ENCODE measurements at places on chromosomes 1 and 21.
A peak's percentile ranks its signal among the peaks of the same experiment; 100 is the strongest.

DNA sequence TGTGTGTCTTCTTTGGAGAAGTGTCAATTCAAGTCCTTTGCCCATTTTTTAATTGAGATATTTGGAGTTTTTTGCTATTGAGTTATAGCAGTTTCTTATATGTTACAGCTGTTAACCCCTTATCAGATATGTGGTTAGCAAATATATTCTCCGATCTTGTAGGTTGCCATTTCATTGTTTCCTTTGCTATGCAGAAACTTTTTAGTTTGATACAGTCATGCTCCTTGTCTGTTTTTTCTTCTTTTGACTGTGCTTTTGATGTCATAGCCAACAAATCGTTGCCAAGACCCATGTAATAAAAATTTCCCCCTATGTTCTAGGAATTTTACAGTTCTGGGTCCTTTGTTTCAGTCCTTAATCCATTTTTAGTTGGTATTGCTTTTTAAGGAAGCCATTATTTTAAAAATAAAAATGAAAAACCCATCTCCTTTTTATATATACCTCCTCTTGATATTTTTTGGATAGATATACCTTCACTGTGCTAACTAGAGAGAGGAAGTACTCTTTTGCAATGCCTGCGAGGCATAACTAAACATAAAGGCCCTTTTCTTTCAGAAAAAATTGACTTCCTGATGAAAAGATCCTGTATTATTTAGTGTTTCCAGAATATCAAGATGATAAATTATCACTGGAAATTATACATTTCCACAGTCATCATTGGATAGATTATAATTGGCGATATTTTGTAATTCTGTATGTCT is 127.8 kb downstream of the HS2ST1 start:
- DNase-seq, result no peak

- DNase-seq, result no peak
Observed at GRCh38 chr1:19775317-19775716, 24.4 kb downstream of the TMCO4 start.

DNA sequence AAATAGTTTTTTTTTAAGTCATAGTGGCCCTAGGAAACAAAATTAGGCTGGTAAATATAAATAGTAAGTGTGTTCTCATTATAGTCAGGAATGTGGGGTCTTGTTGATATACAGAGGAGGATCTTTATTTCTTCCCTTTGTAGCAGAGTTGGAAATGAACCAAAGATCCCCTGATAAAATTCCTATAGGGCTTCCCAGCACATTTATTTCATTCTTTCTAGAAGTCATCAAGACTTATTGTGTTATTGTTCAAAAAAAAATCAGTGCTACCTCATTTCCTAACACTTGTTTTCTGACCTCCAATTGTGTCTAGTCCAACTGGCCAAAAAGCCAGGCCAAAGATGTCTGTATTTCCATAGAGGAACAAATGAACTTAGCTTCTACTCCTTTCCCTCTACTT is 7.6 kb upstream of the PLEKHO1 start:
- DNase-seq, result no peak

GRCh38 chr1:17502326-17502778 is 37.1 kb upstream of the ARHGEF10L start:
- DNase-seq, result peak; percentile 6

DNA sequence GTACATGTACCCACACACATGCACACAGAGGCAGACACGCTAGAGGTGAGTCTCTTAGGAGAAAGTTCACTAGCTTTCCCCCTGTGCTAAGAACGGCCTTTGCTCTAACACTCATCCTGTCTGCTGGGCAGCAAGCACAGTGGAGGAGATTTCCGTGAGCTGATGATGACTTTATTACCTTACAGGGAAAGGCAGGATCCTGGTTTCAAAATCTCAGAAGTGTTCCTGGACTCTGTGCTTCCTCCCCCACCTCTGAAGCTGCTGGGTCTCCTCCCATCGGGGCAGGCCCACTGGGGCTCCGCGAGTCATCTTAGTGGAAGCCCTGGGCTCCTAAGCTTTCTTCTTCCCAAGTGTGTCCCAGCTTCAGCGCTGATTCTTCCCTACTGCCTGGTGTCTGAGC is 2.7 kb downstream of the FAM3B start:
- DNase-seq, result no peak

- no peak for DNase-seq
Observed at GRCh38 chr1:64495878-64496277, 25.9 kb downstream of the CACHD1 start.

DNA sequence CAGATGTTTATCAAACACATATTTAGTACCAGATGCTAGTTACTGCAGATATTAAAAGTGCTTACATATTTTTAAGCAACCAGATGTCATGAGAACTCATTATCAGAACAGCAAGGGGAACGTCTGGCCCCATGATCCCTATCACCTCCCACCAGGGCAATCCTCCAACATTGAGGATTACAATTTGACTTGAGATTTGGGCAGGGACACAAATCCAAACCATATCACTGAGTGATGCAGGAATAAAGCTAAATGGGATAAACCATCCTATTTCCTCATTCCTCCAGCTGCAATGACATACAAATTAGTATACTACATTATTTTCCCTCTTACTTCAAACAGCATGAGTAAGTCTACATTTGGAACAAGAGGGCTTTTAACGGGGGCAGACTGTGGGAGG is 3.1 kb upstream of the KCNK2 start:
- no peak for DNase-seq

GRCh38 chr1:67677930-67678329 is 7.1 kb upstream of the GADD45A start:
- DNase-seq, result no peak

DNA sequence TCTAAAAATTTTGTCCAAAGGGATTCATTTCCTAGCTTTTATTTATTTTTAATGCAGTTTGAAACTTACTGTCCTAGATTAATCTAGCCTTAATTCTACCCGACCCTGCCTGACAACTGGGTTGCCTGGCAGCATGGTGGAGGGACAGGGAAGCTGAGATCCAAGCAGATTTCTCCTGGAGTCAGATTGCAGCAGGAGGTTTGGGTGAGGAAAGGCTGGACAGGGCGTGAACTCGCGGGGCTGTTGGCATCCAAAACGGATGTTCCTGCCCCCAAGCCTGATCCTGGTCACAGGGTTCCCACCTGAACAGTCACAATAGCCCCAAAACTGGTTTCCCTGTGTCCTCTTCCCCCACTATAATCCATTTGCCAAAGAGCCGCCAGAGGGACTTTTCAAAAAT is 23.2 kb downstream of the TCEA3 start:
- no peak for DNase-seq

DNA sequence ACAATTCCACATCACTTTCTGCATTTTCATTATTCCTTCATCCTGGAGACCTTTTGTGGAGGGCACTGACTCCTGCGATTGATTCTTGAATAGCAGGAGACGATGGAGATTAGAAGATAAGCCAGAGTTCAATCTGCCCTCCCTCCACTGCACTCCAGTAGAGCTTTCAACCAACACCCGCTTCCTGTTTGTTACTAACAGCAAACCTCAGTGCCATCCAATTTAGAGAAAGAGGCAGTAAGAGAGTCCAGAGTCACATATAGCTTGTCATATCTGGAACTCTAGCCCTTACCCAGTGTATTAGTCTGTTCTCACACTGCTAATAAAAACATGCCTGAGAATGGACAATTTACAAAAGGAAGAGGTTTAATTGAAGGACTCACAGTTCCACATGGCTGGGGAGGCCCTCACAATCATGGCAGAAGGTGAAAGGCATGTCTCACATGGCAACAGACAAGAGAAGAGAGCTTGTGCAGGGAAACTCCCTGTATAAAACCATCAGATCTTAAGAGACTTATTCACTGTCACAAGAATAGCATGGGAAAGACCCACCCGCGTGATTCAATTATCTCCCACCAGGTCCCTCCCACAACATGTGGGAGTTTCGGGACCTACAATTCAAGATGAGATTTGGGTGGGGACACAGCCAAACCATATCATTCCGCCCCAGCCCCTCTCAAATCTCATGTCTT is 55.9 kb downstream of the PCBP3 start:
- DNase-seq, result no peak

DNA sequence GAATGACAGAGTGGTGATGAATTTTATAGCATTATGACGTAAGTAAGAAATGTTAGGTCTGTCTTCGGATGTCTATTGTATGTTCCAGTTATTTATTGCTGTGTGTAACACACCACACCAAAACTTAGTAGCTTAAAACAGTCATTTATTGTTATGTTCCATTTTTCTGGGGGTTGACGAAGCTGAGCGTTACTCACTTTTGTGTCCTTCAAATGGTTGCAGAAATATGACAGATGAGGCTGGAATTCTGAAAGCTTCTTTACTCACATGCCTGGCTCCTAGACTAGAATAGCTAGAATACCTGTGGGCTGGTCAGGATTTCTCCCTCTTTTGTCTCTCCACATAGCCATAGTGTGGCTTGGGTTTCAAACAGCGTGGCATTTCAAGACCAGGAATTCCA is 62.1 kb upstream of the S1PR1 start:
- DNase-seq, result no peak

- DNase-seq, result no peak
Observed at GRCh38 chr1:56575865-56576264, 3.5 kb downstream of the PLPP3 start.

DNA sequence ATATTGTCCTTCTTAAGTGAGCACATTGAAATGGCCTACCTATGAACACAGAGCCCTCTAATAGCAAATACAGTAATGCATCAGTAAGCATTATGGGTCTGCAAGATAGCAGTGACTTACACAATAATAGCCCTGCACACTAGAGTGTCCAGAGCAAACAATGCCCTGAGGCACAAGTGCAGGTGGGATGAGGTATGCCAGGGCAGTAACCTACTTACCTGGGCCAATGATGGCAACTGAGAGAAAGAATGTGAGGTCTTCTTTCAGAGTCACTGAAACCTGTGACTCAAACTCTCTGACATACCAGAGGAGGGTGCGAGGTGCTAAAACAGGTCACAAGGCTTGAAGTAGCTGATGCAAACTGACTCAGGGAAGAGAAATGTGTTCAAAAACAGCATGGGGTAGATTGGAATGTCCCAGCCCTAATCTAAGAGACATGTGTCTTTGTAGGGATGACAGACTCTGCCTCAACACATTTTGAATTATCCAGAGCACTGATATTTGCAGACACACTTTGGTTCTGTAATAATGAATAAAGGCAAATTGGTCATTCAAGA is 168.5 kb upstream of the RUNX1 start:
- DNase-seq, result no peak

- no peak for DNase-seq
Observed at GRCh38 chr1:182397653-182398393, 2.6 kb downstream of the TEDDM1 start.

DNA sequence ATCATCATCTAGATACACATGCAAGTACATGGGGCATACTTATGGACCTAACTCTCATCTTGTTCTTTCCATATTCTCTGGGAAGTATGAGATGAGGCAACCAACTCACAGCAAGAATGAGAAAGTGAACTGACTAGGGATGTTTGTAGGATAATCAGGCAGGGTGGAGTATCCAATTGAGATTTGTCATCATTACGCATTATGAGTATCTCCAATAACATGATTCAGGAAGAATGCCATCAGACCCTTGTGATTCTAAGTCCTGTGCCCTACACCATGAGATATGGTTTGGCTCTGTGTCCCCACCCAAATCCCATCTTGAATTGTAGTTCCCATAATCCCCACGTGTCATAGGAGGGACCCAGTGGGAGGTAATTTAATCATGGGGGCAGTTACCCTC is 154.0 kb downstream of the SLC30A10 start:
- DNase-seq, result no peak

GRCh38 chr21:34926803-34927467 is 122.2 kb downstream of the RUNX1 start:
- no peak for DNase-seq

DNA sequence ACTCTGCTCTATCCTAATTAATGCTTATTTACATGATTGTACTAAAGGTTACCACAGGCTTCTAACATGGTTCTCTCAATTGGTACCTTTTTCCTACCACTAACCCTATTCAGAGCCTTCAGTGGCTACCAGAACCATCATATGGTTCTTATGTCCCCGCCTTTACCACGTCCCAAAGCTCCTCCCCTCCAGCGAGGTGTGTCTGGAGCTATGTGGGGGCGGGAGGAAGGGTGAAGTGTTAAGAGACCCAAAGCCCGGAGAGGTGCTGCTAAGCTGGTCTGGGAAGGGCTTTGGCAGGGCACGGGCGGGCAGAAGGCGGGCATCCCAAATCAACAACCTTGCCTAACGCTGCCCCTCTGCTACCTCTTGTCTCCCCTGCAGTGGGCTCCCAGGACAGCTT is 10.0 kb downstream of the SPATA46 start:
- DNase-seq, result no peak

- no peak for DNase-seq
Observed at GRCh38 chr1:169886422-169886821, 7.3 kb downstream of the SCYL3 start.

GRCh38 chr1:28642056-28642846 is 616 bp downstream of the TAF12 start:
- no peak for DNase-seq

DNA sequence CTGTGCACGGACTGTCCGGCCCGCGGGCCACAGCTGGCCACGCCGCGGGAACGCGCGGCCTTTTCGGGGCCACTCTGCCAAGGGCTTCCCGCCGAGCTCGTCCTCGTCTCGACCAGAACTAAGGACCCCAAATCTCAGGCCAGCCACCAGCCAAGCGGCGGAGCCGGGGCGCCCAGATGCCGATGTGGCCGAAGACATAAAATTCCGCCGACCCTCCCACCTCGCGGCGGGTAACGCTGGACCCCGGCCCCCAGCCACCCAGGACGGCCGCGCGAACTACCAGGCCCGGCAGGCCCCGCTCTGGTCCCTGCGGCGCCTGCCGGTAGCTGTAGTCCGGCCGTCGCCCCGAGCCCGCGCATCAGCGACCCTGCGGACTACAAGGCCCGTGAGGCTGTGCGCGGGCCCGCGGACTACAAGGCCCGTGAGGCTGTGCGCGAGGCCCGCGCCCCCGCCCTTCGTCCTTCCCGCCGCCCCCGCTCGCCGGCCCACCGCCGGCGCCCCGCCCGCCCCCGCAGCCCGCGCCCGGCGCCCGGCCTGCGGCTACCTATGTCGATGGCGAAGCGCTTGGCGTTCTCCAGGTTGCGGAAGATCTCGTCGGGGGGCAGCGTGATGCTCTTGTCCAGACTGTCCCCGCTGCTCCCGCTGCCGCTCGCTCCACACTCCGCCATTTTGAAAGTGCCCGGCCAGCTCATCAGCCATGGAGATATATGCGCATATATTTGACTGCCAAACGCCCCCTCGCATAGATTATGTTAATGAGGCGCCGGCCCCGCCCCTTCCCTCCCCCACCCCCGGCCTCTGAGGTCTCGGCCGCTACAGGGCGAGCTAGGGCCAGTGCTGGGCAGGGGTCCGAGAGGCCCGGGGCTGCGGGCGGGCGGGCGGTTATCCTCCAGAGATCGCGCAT is at the start of gene PANK4:
PANK4 (minus strand) TSS at position 677 of the 904 bp plus-strand sequence; CDS start at position 668, 9 bp downstream.
- DNase-seq, result peak; percentile 87

GRCh38 chr1:60059468-60059867 is 14.1 kb downstream of the C1orf87 start:
- no peak for DNase-seq

- no peak for DNase-seq
Observed at GRCh38 chr1:187096689-187097088, 267.9 kb downstream of the PLA2G4A start.

DNA sequence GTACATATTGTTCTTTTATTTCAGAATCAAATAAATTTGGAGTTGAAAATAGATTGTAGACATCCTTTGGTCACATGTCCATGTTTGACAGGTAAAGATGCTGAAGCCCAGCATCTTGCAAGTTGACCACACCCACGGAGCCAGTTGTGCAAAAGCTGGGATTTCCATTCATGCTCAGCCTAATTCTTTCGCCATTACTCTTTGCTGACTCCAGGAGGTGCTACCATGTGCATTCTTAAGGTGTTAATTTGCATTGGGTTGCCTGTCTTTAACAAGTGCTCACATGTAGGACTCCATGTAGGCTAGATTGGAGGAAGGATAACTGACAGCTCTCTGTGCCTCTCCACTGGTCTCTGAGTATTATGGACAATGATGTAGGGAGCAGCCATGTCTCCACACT is 660.7 kb downstream of the LMO4 start:
- DNase-seq, result no peak

Data from CD4-positive, alpha-beta T cell treated with Interleukin-6 at 100 ng/mL for 8 hours (primary cell).